Fibroblast of skin of right quadriceps (primary cell): ENCODE measurements at places on chromosomes 5 and 9.

- DNase-seq = no peak
Measured at GRCh38 chr9:106843371-106843770, 19.6 kb upstream of the ZNF462 start.

- DNase-seq = no peak
Measured at GRCh38 chr5:113321276-113321675, 113.5 kb downstream of the TSSK1B start.

GRCh38 chr5:80069918-80070318, 34.8 kb downstream of the THBS4 start:
- no peak for DNase-seq

DNA sequence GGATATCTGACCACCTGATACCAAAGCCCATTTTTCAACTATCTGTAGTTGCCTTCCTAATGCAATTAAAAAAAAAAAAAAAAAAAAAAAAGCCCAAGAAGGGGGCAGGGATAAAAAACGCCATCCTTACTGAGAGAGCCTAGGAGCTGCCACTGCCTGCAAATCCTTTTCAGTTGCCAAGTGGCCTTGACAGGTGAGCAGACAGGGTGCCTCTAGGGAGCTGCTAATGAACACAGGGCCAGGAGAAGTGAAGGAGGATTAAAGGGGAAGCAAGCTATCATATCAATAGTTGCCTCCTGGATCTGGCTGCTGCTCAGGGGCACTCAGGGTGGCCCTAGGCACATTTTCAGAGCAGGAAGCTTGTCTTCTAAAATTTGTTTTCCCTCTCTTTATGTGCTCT, 547.4 kb downstream of the TLE1 start:
- DNase-seq = no peak

DNA sequence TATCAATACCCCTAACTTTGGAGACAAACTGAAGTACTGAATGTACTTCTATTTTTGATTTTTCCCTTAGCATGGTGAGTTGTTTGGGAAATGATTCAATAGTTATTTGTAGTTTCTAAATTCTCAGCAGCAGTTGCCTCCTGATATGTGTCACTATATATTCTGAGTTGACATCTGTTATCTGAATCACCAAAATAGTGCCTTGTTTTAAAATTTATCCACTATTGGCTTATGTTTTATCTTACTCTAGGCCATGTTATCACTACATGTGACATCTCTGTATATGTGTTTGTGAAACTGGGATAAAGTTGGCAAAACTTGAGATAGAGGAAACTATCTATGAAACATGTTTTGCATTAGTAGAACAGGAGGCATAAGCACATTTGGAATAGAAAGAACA, 317.6 kb downstream of the TLE4 start:
- DNase-seq = no peak
